HTR-8/SVneo (cell line): ENCODE measurements at places on chromosomes 2 and 18.

DNA sequence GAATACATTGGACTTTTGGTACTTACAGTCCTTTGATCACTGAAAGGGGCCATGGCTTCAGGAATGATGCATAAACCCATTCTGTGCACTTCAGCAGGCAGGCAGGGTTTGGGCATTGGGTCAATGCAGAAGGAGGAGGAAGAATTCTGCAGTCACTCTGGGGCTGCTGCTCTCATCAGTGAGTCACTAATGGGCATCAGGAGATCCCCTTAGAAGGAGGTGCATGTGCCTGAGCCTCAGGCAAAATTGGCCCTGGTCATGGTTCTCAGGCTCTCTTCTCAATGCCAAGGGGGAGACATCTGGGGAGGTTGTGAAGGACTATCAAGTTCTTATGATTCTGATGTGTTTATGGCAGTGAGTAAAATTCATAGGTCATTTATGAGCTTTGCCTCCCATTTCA, 52.0 kb upstream of the TNP1 start:
- no peak for DNase-seq

- DNase-seq, result no peak
Observed at GRCh38 chr2:73703675-73704074, 33.5 kb downstream of the TPRKB start.

DNA sequence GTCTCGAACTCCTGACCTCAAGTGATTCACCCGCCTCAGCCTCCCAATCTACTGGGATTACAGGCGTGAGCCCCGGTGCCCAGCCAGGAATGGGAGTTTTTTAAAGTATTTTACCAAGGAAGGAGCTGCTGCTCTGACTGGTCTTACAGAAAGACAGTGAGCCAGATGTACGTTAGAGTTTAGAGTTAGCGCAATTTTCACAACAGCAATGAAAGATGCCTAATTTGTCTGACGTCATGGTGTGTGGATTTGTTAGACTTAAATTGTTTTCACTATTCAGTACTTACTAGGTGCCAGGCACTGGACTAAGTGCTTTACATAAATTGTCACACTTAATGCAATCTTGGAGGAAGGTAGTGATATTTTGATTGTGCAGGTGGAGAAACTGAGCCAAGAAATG, 12.4 kb upstream of the RPL37A start:
- DNase-seq, result no peak

DNA sequence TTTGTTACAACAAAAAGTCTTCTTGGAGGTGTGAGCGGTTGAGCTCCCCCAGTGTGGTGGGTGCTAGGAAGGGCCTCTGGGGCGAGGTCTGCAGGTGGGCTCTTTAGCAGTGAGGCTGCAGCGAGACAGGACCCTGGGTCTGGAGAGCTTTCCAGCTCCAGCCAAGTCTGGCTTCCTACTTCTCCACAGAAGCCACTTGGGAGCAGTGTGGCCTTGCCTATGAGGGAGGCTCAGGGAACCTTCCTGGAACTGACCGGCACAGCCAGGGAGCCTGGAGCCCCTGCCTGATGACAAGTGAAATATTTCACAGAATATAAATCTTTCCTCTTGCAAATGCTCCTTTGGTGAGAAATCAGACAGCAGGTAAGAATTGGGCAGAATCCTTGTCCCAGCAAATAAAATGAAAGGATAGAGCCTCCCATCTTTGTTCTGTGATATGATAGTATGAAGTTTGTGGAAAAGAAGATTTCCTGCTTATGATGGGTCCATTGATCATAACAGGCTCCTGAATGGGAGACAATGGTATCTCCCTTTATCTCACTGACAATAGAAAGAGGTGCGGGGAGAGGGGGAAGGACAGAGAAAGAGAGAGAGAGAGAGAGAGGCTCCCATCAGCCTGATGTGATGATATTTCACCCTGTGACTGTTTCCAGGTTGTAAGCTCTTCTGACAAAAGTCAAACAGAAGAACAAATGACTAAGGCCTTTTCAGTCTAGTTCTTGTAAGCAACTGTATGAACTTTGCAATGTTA, 289.8 kb upstream of the SPRED2 start:
- DNase-seq, result peak; percentile 30

- no peak for DNase-seq
Observed at GRCh38 chr2:147083664-147084063, 761.2 kb upstream of the ACVR2A start.

GRCh38 chr2:155815851-155816250, 516.7 kb downstream of the NR4A2 start:
- no peak for DNase-seq

GRCh38 chr2:59827677-59828076, 725.8 kb downstream of the BCL11A start:
- DNase-seq, result no peak

- no peak for DNase-seq
Observed at GRCh38 chr2:226793646-226794045, 6.0 kb downstream of the IRS1 start.

DNA sequence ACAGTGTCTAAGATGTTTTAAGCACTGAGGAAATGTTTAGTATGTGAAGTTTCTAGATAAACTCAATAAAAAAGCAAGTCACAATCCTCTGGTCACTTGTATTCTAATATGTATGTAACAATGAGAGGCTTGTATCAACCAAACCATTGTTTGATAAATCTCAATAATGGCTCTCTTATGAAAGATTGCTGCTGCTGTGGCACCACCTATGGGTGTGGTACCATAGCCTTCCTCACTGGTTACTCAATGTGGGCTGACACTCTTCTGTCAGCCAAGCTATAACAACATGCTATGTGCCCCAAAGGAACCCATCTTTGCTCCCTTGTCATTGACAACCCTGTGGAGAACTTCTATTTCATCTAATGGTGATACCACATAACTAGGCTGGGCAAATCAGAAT, 12.6 kb upstream of the RAB1A start:
- no peak for DNase-seq

GRCh38 chr2:143477714-143478443, 348.7 kb downstream of the ARHGAP15 start:
- DNase-seq, result no peak

GRCh38 chr2:69390471-69390870, 3.4 kb upstream of the GFPT1 start:
- no peak for DNase-seq

- DNase-seq, result peak; percentile 21
Observed at GRCh38 chr18:6624661-6625311, 104.7 kb upstream of the ARHGAP28 start.

- DNase-seq, result no peak
Observed at GRCh38 chr18:12630136-12630535, 27.8 kb downstream of the SPIRE1 start.

GRCh38 chr2:194539425-194539824, 1117.6 kb upstream of the SLC39A10 start:
- no peak for DNase-seq

GRCh38 chr2:118697781-118698180, 149.7 kb downstream of the EN1 start:
- no peak for DNase-seq

- peak; percentile 44 for DNase-seq
Observed at GRCh38 chr2:86249579-86250391, 50.5 kb downstream of the MRPL35 start.

GRCh38 chr18:63850020-63850419, 37.5 kb upstream of the SERPINB2 start:
- DNase-seq, result peak; percentile 17

DNA sequence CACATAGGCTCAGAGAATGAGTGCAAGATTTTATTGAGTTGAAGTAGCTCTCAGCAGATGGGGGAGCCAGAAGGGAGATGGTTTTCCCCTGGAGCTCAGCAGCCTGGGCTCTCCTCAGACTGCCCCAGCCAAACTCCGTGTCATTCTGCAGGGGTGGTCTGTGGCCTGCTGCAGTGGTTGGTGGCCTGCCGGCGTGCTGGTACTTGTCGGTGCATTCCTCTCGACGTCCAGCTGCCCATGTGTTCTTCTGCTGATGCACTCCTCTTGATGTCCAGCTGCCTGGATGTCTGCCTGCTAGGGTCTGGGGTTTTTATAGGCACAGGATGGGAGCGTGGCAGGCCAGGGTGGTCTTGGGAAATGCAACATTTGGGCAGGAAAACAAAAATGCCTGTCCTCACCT, 25.6 kb upstream of the TMEM17 start:
- DNase-seq, result no peak

- peak; percentile 97 for DNase-seq
Observed at GRCh38 chr2:26345545-26346453, at the start of gene SELENOI. SELENOI (plus strand) TSS chr2:26346143; CDS start chr2:26346233, 90 bp downstream.

DNA sequence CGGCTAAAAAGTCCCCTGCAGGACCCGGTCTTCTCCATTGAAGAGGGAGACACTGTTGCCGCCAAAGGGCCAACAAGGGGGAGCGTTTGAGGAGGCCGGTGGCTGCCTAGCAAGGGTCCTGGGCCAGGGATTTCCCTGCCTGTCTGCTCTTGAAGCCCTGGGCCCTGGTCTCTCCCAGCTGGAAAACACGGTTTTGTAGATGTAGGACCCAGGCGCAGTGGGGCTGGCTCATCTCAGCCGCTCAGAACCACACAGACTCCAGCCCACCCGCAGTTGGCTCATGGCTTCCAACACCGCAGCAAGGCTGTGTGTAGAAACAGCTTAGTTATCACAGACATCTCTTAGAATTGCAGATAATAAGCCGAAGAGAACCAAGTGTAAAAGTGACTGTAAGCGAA, 57.1 kb upstream of the TWIST2 start:
- DNase-seq, result no peak

DNA sequence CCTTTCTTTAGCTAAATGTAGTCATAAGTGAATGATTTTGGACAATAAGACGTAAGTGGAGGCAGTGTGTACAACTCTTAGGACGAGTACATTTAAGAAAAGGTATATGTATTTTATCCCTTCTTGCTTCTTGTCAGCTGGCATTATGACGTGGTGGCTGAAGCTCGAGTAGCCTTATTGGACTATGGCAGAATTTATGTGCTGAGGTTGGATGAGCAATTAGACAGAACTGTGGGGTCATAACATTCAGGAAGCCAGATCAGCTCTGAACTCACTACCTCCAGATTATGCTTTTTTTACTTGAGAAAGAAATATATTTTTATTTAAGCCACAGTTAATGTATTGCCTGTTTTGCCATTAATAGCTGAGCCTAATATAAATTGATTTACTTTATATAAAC, 661.5 kb downstream of the ERBB4 start:
- no peak for DNase-seq

DNA sequence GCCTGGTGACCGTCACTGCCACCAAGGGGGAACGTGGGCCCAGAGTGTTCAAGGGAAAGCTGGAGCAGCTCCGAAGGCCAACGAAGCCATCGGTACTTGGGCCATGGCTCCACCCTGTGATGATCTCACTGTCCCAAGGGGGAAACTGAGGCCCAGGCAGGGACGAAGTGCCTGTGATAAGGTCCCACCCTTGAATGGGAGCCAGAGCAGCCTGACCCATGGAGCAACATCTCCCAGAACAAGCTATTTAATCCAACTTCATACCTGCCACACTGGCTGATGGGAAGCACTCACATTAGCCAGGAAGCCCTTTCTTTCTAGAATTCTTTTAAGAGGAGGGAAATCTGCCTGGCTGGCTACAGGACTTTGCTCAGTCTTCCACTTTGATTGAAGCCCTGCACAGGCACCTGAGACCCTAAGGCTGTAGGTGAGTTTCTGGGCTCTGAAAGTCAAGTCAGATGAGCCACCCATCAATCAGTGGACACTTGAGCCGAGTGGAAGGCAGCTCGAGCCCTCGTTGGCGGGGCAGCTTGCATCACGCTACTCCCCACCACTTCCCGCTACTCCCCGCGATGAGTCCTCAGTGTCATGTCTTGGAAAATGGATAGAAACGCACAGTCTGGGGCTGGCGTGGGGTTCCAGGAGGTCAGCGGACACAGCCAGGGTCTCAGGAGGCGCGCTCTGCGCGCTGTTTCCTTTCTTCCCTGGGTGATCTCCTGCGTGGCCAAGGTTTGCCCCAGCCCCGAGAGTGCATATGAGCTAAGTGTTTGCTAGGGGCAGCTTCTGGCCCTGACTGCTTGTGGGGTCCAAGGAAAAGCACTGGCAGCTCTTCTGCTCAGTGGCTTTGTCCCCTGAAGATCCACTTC, 2.5 kb upstream of the HS6ST1 start:
- no peak for DNase-seq

DNA sequence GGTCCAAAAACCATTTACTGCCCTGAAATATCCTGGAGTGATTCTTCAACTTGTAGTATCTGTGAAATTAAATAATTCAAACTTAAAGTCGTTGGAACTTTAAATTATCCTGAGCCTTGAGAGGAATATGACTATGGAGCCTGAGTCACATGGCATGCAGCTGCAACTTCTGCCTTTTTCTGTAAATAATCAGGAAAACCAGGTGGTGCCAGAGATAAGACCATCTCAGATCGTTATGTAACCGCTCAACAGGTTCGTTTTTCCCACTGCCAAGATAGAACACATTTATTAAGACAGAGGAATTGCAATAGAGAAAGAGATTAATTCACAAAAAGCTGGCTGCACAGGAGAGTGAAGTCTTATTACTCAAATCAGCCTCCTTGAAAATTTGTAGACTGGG, 876.5 kb downstream of the SUCLG1 start:
- no peak for DNase-seq

DNA sequence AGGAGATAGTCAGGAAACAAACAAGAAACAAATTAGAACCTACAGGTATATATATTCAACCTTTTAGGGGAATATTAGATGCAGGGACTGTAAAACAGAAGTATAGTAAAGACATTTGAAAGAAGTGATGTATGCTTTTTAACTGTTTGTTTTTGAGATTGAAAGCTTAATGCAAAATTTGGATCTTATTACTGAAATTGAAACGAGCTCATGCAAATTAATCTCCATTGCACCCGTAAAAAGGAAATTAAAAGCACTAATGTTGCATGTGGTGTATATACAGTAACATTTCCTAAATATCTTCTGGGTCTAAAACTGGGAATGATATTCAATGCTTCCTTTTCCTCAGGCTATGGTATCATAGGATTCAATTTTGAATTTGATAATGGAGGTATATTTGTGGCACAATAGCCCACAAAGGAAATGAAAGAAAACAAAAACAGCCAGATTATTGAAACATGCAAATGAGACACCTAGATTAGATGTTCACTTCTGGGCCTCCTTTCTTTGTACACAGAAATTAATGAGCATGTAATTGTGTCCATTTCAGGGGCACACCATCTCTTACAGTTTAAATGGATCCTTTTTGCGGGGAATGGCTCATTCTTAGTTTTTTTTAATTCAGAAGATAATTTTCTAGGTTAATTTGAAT, 1.6 kb upstream of the ELOA2 start:
- DNase-seq, result no peak

- no peak for DNase-seq
Observed at GRCh38 chr2:120656273-120656950, 79.3 kb upstream of the GLI2 start.

GRCh38 chr18:22385718-22386117, 32.0 kb downstream of the CTAGE1 start:
- peak; percentile 51 for DNase-seq

GRCh38 chr2:233280114-233280693, 27.4 kb upstream of the SAG start:
- DNase-seq, result no peak

- no peak for DNase-seq
Observed at GRCh38 chr2:96534141-96534540, 2.4 kb upstream of the ARID5A start.

DNA sequence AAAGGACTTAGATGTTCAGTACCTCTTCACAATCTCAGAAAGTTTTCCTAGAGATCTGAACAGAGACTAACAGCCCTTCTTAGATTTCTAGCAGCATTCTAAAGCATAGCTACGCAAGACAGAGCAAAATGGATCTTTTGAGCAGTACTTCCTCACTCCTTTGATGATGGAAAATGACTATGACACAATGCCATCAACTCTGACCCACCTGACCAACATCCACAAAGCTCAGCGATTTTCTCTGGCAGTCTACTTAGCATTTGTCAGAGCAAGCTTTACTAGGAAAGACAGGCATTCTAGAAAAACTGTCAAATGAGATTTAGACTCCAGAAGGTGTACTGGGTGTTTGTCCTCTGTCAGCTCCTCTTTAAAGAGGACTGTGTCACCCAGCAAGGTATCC, 180.9 kb upstream of the ACVR2A start:
- DNase-seq, result no peak

- DNase-seq, result no peak
Observed at GRCh38 chr2:232478571-232479340, 8.9 kb downstream of the ECEL1 start.
